Bone marrow (tissue), 2 donors: ENCODE measurements at places on chromosomes 7 and 10.

GRCh38 chr7:158030566-158030965 lies 557.1 kb downstream of the PTPRN2 start:
- no peak for DNase-seq

DNA sequence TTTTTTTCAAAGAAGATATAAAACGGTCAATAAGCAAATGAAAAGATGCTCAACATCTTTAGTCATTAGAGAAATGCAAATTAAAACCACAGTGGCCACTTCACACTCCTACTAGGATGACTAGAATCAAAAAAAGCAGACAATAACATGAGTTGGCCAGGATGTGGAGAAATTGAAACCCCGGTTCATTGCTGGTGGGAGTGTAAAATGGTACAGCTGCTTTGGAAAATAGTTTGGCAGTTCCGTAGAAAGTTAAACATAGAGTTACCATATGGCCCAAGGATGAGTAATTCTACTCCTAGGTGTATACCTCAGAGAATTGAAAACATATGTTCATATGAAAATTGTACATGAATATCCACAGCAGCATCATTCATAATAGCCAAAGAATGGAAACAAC lies 573.3 kb downstream of the GALNT17 start:
- no peak for DNase-seq

- DNase-seq: no peak
Observed at GRCh38 chr7:44530990-44531389, 10.1 kb downstream of the NPC1L1 start.

DNA sequence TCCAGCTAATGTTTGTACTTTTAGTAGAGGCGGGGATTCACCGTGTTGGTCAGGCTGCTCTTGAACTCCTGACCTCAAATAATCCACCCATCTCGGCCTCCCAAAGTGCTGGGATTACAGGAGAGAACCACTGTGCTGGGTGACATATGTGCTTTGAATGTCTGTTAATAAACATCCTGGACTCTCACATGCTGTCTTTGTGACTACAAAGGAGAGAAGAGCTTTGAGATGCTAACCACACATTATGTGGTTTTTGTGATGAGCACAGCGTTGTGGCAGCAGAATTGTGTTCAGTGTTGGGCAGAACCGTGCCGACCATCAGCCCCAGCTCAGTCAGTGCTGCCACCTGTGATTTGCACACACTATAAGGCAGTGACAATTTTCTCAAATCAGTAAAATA lies 500.1 kb upstream of the KLF6 start:
- DNase-seq: no peak

DNA sequence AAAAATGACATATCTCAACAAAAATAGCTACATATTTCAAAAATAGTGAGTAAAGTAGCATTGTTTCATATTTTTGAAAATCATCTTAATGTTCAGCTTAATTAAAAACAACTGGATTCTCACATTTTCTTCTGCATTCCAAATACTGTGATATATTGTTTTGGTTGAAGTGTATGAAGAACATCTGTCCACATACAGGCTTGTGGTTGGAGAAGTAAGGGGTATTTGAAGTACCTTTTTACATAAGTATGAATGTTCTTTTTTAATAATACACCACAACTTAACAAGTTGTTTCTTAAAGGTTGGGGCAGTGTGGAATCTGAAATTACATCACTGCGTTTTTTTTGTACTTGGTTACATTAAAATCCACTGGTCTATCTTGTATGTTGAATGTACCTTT lies 442.5 kb downstream of the KIF20B start:
- no peak for DNase-seq

DNA sequence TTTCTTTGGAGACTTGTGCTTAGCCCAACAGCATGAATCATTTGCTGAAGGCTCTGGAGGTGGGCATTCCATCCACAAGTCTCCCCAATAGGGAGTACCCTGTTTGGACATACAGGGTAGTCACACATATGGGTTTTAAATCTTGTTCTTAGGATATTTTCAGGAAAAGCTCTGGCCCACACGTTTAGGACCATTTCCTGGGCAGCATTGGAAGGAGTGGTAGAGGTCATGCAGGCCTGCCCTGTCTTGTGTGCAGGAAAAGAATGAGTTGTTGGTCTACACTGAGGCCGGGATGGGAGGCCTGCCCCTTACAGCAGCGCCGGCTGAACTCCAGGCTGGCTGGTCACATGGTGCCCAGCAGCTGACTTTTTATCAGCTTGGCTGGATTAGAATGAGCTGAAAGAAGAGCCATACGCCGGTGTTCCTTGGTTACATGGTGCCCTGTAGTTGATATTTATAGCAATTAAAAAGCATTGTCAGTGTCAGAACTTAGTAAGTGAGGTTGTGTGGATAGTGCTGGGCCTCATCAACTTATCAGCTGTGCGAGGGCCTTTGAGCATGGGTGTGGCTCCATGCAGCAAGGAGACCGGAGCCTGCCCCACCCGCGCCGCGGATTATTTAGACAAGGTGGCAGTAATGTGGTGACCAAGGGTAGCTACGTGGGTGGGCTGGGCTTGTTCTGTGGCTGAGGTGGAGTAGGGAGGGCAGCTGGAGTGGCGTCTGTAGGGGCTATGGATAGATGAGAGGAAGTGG lies 28.6 kb downstream of the OGDH start:
- no peak for DNase-seq

DNA sequence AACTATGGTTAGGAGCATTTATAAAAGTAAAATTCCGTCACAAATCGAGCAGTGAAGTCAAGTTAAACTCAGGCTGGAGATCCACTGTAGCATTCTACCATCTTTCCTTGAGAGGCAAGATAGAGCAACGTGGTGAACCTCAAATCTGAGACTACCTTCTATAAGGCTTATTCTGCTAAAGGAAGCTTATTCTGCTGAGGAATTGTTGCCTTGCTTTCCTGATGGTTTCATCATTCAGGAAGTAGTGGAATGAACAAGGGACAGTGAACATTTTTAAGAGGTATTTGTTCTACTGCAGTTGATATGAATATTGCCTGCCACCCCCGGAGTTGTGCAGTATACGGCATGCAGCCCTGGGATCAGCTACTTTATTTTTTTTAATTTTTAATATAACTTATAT lies 170.8 kb downstream of the VPS50 start:
- DNase-seq: no peak

- no peak for DNase-seq
Observed at GRCh38 chr7:132295175-132295574, 281.1 kb downstream of the PLXNA4 start.

- DNase-seq: no peak
Observed at GRCh38 chr7:30683816-30684215, 1.6 kb upstream of the CRHR2 start.
